ENCODE measurements at places on chromosomes 5 and 9.

- no peak for DNase-seq
Observed at GRCh38 chr5:6820851-6821479, 107.7 kb downstream of the TENT4A start.

- DNase-seq: no peak
Observed at GRCh38 chr5:125210242-125210947, 464.0 kb upstream of the ZNF608 start.

GRCh38 chr9:79684711-79685575 lies 113.2 kb downstream of the TLE4 start:
- DNase-seq: no peak

GRCh38 chr5:157671592-157672330 lies 428 bp downstream of the C5orf52 start:
- DNase-seq: no peak

DNA sequence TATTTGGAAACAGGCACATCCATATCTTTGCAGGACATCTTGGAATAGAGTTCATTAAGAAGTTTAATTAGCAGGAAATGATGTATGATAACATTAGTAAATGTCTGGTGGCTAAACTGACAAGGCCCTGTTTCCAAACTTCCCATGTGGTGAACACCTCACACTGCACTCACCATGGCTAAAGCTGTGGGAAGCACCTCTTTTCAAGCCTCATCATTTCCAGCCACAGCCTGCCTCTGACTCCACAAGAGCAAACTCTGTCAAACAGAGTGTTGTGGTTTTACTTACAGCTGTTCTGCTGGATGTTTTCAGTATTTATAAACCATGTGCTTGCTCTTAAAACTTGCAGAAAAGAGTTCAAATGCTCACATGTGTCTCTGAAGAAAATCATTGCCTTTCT lies 14.9 kb upstream of the NDUFB6 start:
- no peak for DNase-seq

- no peak for DNase-seq
Observed at GRCh38 chr9:5568868-5569267, 58.5 kb downstream of the PDCD1LG2 start.

DNA sequence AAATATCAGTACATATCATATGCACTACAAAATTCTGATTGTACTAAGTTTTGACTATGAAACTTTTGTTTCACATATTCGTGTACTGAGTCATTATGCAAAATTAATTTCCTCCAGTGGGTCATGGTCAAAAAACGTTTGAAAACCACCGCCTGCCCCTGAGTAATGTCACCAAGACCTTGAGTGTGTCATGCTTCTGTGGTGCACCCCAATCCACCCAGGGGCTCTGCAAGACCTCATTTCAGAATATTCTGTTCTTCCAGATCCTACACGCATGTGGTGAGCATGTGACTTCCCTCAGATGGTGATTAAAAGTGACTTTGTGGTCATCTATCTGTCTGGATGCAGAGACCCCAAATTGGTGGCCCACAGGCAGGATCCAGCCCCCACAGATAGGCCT lies 31.0 kb downstream of the ABLIM3 start:
- DNase-seq: no peak

- DNase-seq: no peak
Observed at GRCh38 chr5:147072622-147073021, 162.2 kb upstream of the STK32A start.

- peak; percentile 31 for DNase-seq
Observed at GRCh38 chr5:159208514-159209437, 577 bp downstream of the RNF145 start.

- no peak for DNase-seq
Observed at GRCh38 chr5:65151614-65152013, 330.1 kb downstream of the ADAMTS6 start.

DNA sequence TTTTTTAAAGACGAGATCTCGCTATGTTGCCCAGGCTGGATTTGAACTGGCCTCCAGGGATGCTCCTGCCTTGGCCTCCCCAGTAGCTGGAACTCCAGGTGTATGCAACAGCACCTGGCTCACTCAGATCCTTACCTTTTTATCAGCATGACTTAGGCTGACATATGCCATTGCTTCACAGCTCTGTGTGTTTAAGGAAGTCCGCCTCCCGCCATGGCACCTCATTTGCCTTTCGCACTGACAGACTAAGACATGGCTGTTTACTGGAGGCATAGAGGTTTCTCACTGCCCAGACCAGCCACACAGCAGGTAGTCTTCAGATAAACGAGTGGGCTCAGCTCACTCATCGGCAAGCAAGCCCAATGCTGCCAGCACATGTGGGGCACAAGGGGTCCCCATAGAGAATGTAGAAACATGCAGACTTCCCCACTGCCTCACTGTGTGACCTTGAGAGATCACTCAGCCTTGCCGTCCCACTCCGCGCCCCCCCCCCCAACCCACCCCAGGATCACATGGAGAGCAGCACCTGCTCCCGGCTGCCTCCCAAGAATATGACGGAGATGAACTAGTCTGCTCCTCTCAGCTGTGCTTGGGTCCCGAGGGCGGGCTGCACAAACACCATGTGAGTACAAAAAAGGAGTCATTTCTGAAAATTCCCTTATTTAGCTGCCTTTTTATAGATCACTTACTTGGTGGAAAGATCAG lies 62.8 kb downstream of the DCP2 start:
- DNase-seq: no peak

GRCh38 chr9:137412431-137412830 lies 10.5 kb downstream of the EXD3 start:
- no peak for DNase-seq

- no peak for DNase-seq
Observed at GRCh38 chr5:159855476-159856191, 60.6 kb upstream of the ADRA1B start.

GRCh38 chr9:83978992-83979811 lies 813 bp downstream of the HNRNPK start:
- peak; percentile 82 for DNase-seq

- DNase-seq: peak; percentile 24
Observed at GRCh38 chr5:140988100-140988499, 21.8 kb downstream of the PCDHAC2 start.

DNA sequence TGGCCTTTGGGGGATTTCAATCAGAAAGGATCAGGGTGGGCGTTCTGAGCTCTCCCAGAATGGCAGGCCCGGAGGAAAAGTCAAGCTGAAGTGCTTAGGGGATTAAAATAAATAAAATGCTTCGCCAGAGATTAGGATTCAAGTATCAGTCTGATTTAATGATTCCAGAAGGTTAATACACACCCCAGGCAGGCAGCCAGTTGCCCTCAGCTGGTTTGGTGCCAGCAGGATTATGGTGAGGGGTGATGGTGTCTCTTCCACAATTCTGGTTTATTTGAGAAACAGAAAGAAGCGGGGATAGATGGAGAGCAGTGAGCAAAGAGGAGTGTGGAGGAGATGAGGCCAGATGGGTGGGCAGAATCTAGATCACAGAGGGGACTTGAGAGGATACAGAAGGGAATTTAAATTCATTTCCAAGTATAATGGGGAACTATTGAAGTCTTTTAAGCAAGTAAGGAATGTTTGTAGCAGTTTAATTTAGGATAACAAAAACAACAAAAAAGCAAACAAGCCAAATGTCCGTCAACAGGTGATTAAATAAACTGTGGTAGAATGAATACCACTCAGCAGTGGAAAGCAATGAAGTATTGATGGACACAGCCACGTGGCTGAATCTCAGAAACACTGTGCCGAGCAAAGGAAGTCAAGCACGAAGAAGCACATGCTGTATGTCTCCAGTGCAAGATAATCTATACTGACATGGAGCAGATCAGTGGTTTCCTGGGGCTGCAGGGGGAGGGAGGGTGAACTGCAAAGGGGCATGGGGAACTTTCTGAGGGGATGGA lies 297.7 kb downstream of the MSX2 start:
- DNase-seq: no peak

GRCh38 chr5:13708432-13708831 lies 236.1 kb downstream of the DNAH5 start:
- DNase-seq: no peak

GRCh38 chr5:41256400-41256799 lies 43.1 kb upstream of the C6 start:
- no peak for DNase-seq

GRCh38 chr9:69815313-69815712 lies 5.3 kb upstream of the CFAP95 start:
- no peak for DNase-seq

DNA sequence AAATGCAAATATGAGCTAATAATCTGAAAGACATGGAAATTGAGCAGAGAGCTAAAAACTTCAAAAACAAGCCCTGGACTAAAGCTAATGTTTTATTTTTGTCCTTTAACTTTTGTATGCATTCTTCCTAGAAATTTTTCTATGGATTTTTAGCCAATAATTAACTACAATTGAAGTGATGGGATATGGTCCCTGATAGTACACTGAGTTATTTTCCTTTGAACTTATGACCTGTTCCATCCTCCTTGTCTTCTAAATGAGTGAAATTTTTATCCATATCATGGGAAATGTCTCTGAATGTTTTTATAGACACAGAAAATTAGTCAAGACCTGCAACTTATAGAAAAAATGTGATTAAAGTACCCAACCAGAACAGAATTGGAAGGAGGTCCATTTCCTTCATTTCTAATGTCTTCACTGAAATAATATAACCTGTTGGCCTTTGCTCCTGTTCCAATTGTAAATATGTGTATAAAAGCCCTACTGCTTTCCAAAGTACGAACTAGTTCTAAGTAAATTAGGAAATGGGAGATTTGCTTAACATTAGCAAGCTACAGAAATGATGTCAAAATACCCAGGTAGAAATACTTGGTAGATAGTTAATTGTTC lies 11.3 kb upstream of the ERAP2 start:
- no peak for DNase-seq

GRCh38 chr5:113678924-113679575 lies 165.6 kb downstream of the YTHDC2 start:
- peak; percentile 19 for DNase-seq

GRCh38 chr9:131228988-131229387 lies 47.3 kb downstream of the FAM78A start:
- DNase-seq: no peak

GRCh38 chr5:173672891-173673290 lies 56.4 kb upstream of the BOD1 start:
- no peak for DNase-seq

GRCh38 chr5:95080030-95080429 lies 204.9 kb downstream of the MCTP1 start:
- no peak for DNase-seq

Measured in putamen (tissue), 1 donor.